Activated CD4-positive, alpha-beta memory T cell treated with anti-CD3 and anti-CD28 coated beads for 36 hours (primary cell): ENCODE measurements at places on chromosomes 2 and 18. TPM values are rescaled to one million over a fixed set of nuclear protein-coding genes. Genes with fewer than 3 reads are reported as not detected.

- no peak for DNase-seq
These were observed 4.5 kb upstream of the STON1 start for GRCh38 chr2:48525269-48525943.

DNA sequence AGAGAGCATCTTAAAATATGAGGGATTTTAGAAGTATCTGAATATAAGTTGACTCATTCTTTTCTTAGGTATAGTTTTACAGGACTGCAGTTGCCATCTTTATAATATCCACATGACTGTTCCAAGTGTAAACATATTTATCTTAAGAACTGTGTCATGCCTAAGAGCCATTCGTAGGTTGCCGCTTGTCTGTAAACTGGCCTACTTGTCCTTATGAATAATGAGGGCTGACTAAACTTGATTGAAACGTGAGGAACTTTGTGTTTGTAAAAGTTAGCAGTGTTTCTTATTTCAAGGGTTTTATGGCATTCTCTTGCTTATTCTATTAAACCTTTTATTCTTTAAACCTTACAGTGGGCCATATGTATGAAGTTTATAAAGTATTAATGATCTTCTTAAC is 99.6 kb downstream of the MAP3K20 start:
- DNase-seq, result no peak

FOXD4L1 gene
- total RNA-seq, result 0.12 TPM

DNA sequence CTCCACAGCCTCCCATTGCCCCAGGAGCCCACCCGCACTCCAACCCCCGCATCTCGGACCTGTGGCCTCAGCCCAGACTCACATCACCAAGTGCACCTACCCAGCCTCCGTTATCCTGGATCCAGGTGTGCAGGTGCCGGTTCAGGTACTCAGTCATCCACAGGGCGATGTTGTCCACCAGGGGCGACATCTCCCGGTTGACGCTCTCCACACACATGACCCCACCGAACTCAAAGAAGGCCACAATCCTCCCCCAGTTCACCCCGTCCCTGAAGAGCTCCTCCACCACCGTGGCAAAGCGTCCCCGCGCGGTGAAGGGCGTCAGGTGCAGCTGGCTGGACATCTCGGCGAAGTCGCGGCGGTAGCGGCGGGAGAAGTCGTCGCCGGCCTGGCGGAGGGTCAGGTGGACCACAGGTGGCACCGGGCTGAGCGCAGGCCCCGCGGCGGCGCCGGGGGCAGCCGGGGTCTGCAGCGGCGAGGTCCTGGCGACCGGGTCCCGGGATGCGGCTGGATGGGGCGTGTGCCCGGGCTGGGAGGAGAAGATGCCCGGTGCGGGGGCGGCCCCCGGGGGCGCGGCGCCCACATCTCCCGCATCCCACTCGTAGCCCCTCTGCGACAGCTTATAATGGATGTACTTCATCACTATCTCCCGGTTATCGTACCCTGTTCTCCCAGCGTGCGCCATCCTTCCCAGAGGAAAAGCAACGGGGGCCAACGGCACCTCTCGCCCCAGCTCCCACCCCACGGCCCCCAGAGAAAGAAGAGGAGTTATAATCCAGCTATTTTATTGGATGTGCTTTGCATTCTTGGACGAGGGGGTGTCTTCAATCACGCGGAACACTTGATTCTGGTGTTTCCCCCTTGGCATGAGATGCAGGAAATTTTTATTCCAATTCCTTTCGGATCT is 1.3 kb downstream of the BCL2 start:
- peak; percentile 93 for DNase-seq

DNA sequence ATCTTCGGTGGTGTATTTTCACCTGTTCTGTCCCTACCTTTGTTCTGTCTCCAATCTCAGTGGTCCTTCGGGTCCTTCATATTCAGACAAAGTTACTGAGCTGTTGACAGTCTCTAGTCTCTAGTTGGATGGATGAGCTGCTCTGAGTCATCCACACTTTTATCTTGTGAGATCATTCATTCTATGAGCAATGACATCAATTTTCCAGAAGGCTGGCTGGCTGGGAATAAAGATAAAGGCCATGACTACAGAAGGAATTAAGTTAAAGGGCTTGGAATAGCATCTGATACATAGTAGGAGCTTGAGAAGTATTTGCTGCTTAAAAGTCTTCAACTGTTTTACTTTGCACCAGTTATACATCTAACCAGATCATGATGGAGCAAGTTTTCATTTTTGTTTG is 43.1 kb upstream of the SLC39A10 start:
- DNase-seq, result no peak

DNA sequence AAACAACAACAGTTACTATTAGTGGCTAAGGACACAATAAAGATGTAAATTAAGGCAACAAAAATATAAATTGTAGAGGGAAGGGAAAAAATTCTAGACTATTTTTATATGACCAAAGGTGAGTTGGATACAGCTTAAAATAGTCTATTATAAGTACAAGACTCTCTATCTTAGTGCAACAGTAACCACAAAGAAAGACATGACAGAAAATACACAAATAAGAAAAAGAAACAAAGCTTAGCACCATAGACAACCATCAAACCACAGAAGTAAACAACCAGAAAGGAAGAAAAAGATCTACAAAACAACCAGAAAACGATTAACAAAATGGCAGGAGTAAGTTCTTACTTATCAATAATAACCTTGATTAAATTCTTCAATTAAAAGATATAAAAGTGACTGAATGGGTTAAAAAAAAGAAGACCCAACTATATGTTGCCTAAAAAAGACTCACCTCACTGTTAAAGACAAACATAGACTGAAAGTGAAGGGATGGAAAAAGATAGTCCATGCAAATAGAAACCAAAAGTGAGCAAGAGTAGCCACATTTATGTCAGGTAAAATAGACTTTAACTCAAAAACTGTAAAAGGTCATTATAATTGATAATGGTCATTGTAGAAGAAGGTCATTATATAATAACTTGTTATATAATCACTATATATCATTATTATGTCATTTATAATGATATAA is 62.5 kb downstream of the USP40 start:
- DNase-seq, result no peak

DNA sequence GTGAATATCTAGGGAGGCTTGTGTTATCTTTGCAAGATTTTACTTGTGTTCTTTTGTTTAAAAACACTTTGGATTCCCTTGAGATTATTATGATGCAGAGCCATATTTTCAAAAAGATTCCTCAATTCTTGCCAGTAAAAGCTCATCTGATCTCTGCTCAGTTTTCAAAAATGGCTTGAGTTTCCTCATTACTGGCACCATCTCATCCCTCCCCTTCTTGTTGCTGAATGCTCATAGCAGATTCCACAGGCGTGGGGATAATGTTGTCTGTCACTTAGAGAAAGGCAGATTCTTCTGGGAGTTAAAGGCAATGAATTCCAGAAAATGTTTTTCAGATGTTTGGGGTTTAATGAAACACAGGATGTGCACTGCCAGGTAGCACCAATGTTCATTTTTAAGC is 170.4 kb upstream of the TANK start:
- DNase-seq, result no peak

- no peak for DNase-seq
These were observed 13.0 kb downstream of the MCM6 start for GRCh38 chr2:135863233-135863632.

- DNase-seq, result peak; percentile 46
These were observed 215.4 kb upstream of the ITGA4 start for GRCh38 chr2:181241797-181242196.

GRCh38 chr2:28408764-28409599 is 16.3 kb downstream of the FOSL2 start:
- peak; percentile 85 for DNase-seq
